ENCODE measurements at places on chromosomes 2 and 18. TPM values are rescaled to one million over a fixed set of nuclear protein-coding genes. Genes with fewer than 3 reads are reported as not detected.

Gene TNS1
- total RNA-seq: 0.24 TPM

Gene IL36B
- total RNA-seq: not detected

Gene AGXT
- not detected for total RNA-seq

Gene SH3BP4
- 63.0 TPM for total RNA-seq

Gene DLGAP1
- 1.7 TPM for total RNA-seq

Gene TSHZ1
- 4.7 TPM for total RNA-seq

Gene PTPN2
- 25.3 TPM for total RNA-seq

Gene CFAP65
- total RNA-seq: not detected

Gene RAB10
- total RNA-seq: 188 TPM

Gene PLA2R1
- 17.8 TPM for total RNA-seq

Gene MERTK
- under 0.01 TPM for total RNA-seq

GRCh38 chr2:238220892-238221521 is 17.5 kb upstream of the ILKAP start:
- DNase-seq: peak; percentile 32

GRCh38 chr2:166464187-166464586 is 29.9 kb downstream of the SCN7A start:
- DNase-seq: no peak

GRCh38 chr2:209685963-209686362 is 85.7 kb upstream of the UNC80 start:
- no peak for DNase-seq

DNA sequence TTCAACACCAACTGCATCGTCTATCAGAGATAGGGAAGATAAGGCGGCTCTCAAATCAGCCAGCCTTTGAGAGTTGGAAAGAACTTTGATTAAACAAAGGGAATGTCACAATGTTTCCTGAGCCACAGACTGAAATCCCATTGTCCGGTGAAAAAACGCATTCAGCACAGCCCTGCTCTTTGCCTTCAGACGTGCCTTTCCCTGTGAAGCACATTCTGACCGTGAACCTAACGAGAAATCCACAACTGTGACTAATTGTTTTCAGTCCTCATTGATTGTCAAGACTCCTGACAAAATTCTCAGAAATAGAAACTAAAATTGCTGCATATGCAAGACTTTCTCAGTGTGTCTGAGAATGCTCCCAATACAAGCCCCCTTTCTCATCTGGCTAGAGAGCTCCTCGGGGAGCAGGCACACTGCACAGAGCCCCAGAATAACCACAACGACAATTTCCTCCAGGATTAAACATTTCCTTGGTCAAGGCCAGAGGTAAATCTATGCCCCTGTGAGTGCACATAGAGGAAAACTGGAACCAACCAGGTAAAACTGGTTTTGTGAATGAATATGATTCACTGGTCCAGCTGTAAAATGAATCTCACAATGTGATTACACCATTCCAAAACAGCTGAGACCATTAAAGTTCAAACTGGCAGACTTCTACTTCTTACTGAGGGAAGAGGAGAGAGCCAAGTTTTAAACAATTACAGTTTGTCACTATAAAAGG is 561.9 kb upstream of the ID2 start:
- DNase-seq: peak; percentile 83

GRCh38 chr2:113767811-113768460 is 11.5 kb upstream of the SLC35F5 start:
- DNase-seq: no peak

DNA sequence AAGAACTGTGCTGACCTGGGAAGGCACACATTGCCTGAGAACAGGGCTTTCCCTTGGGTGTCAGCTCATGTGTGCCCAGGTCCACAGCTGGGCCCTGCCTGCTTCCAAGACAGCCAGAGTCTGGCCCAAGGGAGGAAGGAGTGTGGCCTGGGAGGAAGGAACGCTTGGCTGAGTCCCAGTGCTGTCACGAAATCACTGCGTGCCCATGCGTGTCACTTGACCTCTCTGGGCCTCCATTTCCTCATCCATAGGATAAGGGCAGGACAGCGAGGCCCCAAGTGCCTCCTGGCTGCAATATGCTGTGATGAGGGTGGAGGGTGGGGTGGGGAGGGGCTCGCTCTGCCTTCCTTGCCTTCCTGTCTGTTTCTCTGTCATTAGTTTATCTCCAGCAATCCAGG is 642 bp upstream of the KCNK3 start:
- no peak for DNase-seq

DNA sequence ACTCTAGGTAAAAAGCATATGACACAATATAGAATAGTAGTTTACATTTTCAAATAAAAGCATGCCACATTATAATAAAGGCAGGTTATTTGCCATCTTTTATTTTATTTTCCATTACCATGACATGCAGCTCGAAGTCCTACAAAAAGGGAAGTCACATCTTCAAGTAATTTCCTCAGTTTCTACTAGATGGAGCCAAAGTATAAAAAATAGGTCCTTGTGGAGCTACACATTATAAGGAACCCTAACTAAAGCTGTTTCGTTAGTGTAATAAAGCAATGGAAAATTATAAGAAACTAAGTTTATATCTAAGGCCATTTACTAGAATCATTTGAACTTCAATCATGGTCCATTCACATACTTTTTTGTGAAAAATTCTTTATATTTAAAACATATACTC is 674.5 kb downstream of the KCNJ3 start:
- peak; percentile 2 for DNase-seq

DNA sequence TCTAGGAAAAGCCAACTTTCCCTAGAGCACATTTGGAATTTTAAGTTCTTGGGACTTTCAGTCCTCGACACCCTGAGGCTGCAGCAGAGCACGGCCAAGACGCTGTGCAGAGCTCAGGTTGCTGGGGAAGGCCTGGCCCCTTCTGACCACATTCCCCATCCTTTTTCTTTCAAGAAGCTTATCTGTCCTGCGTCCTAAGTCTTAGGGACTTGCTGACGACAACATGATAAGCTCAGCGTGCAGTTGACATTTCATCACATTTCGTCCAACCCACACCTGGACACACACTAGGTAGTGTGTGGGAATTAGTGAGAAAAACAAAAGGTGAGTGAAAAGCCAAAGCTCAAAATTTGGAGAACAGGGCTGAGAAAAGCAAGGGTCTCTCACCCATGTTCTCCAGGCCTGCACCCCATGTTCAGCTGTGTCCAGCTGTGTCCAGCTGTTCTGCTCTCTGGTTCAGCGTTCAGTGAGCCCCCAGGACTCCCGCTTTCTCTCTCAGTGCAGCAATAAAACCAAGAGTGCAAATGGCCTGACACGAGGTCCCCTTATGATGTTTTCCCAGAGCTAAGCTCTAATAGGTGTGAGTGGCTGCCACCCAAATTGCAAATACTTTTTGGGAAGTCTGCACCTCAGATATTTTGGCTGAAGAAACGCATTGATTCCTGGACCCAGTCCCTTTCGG is 101.9 kb downstream of the RGPD3 start:
- no peak for DNase-seq

- DNase-seq: no peak
Measured at GRCh38 chr2:174330945-174331594, 3.7 kb upstream of the SP9 start.

- DNase-seq: no peak
Measured at GRCh38 chr2:221513232-221513631, 58.9 kb downstream of the EPHA4 start.

- no peak for DNase-seq
Measured at GRCh38 chr18:25166113-25166512, 185.9 kb downstream of the ZNF521 start.

GRCh38 chr18:2883076-2883735 is 36.4 kb downstream of the EMILIN2 start:
- DNase-seq: no peak

DNA sequence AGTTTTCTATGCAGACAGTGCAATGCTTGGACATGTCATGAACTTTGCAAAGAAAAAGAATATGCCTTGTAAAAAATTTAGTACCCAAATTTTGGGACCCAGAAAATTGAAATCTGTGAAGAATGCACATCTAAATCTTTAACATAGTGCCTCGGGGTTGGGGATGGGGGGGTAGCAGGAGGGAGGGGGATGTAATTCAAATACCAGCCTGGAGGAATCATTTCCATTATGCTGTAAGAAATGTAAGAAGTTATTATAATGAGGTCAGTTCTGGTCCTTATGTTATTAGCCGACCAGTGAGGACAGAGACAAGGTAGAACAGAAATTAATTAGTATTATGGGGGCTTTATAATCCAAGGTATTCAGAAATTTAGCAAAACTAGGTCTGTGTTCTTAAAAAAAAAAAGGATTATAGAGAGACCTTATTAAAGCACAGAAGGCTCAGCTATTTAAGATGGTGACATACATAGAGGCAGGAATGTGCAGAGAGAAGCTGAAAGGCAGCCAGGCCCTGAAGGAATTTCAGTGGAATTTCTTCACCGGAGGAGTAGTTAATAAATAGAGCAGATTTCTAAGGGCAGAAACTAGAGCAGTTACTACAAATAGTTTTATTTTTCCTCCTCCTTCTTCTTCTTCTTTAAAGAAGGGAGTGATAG is 89.0 kb upstream of the RBMS1 start:
- DNase-seq: no peak

GRCh38 chr2:21567395-21567794 is 443.6 kb downstream of the TDRD15 start:
- no peak for DNase-seq

GRCh38 chr2:12555012-12555645 is 161.6 kb upstream of the TRIB2 start:
- DNase-seq: peak; percentile 63

GRCh38 chr2:3299130-3299529 is 78.5 kb downstream of the EIPR1 start:
- no peak for DNase-seq

DNA sequence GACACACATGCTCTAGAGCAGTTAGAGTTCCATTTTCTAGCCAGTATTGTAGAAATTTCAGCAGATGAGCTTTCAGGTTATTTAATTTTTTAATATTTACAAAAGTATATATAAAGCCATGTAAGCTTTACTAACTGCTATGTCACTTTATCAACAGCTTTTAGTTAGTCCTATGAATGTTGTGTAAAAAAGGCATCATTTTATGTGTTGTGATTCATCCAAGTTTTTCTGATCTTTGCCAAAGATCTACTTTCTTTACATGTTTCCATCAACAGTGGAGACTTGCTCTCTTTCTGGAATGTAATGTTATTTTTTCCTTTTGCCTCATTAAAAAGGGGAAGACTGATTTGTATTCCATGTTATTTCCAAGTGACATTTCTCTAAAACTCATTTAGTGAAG is 125.2 kb upstream of the TFPI start:
- DNase-seq: no peak

DNA sequence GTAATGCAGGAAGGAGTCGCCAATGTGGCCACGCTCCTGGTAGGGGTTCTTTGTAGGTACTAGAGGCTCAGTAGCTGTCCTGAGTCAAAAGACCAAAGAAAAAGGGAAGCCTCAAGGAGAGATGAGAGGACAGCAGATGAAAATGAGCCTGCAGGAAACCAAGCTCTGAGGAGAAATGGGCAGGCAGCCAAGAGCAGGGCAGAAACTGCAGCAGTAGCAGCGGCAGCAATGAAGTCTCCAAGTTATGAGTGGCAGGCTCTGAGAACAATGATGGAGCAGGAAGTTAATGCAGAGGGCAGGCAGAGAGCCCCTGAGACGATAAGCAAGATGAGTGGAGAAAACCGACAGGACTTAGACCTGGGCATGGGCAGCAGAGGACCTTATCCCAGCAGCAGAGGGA is 48.2 kb upstream of the TMEM200C start:
- no peak for DNase-seq

- no peak for DNase-seq
Measured at GRCh38 chr2:127191331-127192219, 28.5 kb downstream of the CYP27C1 start.

DNA sequence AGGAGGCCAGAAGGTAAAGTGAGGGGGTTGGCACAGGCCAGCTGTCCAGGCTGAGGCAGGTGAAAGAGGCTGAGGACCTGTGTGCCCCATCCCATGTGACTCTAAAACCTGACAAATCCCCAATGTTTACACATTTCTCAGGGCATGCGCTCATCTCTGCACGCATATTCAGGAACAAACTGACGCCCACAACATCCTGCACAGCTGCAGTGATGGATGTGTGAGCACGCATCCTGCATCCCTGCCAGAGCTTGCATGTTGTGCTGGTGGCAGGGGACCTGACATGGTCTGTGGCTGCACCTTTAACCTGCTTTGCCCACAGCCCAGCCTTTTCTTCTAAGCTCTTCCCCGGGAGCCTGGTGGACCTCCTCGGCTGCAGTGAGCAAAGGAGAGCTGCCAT is 83.1 kb downstream of the FBXO15 start:
- no peak for DNase-seq

GRCh38 chr2:193520709-193521458 is 1326.2 kb upstream of the TMEFF2 start:
- no peak for DNase-seq

DNA sequence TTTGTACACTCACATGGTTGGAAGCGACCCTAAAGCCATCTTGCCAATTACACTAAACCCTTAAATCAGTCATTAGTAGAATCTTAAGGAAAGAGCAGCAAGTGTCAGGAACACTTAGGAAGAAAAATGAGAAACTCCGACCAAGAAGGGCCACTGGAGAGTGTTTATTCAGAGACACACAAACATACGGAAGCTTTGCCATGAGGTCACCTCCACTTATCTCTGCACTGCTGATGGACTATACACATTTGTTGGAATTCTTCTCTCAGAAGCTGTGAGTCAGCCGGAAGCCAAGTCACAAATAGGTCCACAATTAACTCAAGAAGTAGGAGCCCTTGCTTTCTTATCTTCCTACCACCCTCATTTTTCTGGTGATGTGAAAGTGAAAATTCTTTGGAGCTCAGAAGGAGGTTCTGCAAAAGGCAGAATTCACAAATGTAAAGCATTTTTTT is 21.6 kb downstream of the BMP10 start:
- DNase-seq: no peak

- no peak for DNase-seq
Measured at GRCh38 chr2:174112073-174112472, 136.3 kb downstream of the OLA1 start.

- DNase-seq: no peak
Measured at GRCh38 chr18:12904012-12904516, 20.0 kb upstream of the PTPN2 start.

DNA sequence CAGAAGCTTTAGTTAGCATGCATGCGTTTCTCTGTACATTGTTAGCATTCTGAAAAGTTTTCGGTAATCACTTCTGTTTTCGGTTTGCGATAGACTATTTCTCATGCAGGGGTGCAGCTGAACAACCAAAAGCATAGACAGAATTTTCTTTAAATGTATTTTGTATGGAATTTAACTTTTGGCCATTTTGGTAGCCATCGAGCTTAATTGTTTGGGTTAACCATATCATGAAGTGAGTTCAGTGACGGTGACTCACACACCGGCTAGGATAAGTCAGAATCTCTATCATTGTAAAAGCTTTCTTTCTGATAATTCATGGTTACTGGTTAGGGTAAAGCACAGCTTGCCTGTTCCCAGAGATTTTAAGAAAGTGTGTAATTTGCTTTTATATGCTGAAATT is 107.2 kb downstream of the CD226 start:
- DNase-seq: no peak

DNA sequence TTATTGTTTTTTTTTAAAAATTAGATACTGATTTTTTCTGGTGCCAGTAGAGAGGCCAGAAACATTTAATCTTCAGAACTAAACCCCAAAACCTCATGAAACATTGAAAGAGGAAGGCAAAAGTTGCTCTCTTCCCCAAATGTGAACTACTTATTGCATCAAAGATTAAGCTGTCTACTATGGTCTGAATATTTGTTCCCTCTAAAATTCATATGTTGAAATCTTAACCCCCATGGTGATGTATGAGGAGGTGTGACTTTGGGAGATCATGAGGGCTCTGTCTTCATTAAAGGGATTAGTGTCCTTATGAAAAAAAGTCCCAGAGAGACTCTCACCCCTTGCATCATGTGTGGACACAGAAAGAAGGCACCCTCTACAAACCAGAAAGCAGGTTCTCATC is 28.2 kb upstream of the SLC8A1 start:
- no peak for DNase-seq

Data from mammary epithelial cell (primary cell).